ENCODE measurements at places on chromosomes 13 and 19.

DNA sequence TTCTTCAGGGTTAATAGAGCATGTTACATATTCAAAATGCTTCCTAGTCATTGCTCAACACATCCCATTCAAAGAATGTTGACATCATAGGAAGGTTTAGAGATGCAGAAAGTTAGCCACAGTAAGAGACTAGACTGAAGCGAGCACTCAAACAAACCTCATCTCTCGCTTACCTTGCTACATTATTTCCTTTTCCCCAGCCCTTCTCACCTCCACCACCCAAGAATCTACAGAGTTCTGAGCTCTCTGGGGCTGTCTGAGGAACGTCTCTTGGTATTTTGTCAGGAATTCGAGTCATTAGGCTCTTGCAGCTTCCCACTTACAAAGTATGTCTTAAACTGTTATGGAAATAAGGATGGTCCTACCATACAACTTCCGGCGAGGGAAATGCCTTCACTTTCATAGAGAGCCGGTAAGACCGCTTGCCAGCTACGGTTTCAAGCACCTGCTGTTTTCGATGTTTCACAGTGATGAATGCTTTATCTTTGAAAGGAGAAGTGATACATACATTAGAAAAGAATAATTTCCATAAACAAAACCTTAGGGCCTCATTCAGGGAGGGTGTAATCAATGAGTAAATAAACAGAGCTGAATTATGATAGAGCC lies 65.1 kb downstream of the FLT1 start:
- peak; percentile 43 for DNase-seq

DNA sequence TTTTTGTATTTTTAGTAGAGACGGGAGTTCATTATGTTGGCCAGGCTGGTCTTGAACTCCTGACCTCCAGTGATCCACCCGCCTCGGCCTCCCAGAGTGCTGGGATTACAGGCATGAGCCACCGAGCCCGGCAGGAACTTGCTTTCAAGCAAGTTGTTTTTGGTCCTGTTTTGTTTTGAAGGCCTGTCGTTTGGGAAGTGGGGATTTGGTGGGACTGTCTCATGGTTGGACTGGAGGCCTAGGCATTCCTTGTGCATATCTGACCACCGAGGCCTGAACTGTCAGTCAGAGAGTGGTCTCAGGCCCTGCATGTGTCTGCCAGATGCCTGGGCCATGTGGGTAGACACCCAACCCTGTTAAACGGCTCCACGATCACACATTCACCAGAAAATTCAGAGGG lies 26.3 kb downstream of the UBXN6 start:
- no peak for DNase-seq

DNA sequence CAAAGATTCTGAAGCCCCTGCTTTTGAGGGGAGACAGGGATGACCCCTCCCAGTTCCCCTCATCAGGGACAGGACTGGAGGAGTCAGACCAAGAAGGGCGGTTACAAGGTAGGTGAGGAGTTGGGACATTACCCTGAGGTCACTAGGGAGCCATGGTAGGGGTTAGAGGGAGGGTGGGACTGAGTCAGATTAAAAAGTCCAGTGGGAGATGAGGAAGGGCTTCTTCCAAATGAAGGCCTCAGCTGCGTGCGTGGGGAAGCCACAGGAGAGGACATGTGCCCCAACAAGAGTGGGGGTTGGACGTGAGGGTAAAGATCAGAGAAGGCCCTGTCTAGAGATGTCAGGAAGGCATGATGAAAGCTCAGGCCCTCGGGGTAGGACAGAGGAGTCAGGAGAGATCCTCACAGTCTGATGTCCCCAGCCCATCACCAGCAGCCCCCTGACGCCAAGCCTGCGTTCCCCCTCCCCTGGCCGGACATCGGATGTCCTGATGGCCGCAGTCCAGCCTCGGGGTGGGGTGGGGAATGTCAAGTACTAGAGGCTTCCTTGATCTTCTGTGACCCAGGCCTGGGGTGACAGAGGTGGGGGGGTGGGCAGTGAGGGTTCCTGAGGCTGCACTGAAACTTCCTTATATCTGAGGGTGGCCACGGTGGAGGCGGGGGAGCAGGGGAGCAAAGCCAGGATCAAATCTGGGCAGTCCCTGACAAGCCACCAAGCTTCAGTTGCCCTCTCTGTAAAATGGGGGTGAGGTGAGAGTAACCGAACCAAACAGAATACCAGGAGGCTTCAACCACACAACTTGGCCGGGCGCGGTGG lies 6.5 kb upstream of the MFSD12 start:
- DNase-seq = no peak

DNA sequence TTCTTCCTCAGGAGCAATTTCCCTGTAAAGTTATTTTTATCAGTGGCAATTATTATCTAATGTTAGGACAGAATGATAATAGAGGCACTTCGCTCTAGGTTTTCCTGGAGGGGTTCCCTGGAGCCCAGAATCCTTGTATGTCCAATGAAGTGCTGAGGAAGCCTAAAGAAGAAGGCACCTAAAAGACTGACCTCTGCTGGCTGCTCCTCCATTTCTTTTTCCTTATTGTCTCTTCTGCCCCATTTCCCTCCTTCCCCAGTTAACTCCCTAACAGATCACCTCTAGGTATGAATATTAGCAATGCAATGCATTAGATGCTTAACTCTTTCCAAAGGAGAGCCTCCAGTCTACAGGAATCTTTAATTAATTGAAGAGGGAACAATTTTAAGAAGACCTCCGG lies 985.4 kb downstream of the DIAPH3 start:
- DNase-seq = no peak

- no peak for DNase-seq
These were observed 229.2 kb downstream of the TUBA3C start for GRCh38 chr13:18952225-18953016.

DNA sequence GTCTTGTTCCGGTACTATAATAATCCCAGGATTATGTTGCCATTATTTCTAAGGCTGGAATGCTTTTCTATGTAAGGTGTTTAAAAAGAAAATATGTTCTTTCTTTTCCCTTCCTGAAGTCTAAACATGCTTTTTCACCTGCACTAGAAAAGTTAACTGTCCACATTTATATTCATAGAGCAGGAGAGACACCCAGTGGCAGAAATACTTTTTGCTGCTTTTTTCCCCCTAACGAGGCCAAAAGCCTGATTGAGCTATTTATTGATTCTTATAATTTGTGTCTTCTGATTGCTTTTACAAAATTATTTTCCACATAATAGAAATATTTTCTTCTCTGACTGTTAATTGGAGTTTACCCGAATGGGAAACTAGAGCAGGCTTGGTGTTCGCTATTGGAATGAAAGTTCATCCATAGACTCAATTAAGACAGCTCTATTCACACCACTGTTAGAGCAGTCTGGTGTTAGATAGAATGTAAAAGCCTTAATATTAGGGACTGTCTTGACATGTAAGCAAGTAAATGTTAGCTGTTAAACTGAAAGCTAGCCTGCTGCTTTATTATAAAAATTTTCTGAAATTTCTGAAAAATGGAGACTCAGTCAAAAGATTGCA lies 15.8 kb downstream of the GPR180 start:
- peak; percentile 80 for DNase-seq

DNA sequence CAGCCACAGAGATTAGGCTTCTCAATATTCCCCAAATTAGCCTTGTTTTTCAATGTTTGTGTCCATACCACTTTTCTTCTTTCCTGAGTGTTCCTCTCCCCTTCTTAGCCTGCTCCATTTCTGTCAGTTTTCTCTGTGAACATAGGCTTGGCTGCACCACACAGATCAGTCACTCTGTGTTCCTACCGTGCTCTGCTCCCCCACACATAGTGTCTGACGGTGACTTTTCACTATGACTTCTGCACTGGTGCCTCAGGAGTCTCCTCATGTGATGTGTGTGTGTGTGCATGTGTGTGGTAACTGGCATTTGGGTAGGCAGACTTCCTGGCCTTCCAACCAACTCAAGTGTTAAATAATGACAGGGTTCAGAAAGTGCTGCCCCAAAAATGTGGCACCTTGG lies 47.9 kb upstream of the MYCBP2 start:
- DNase-seq = no peak

- DNase-seq = no peak
These were observed 343.9 kb downstream of the TBC1D4 start for GRCh38 chr13:75137911-75138571.

Measured in eye (tissue), 1 donor.